ENCODE measurements at places on chromosomes 13 and 19.

DNA sequence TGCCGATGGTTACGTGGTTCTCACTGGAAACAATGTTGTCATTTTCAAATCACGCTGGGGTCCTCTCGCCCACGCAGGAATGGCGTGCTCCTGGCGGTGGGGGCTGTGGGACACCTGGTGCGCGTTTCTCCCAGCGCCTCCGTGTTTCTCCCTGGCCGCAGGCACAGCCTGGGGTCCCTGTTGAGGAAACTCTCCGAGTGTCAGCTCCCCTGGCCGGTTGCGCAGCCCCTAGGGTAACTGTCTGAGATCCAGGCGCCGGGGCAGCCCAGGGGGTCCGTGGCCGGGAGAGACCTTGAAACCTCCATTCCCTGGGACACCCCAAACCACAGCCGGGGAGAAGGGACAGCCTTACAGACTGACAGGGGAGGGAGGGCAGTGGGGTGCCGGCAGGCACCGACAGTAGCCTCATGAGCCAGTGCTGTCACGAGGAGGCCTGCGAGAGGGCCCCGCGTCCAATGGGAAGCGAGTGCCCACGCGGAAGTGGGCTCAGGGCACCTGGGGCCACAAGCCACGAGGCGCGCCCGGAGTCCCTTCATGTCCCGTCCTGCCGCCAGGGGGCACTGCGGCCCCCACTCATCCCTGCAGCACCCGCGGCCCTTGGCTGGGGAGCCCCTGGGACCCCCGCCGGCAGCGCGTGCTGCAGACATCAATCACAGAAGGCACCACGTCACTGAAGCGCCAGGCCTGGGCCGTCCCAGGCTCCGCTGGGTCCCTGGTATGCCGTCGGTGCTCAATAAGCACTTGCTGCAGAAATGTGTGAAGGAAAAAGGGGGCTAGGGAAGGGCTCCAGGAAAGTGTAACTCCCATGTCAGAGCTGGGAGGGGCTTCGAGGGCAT, 9.5 kb downstream of the ADAMTSL5 start:
- DNase-seq, result no peak

GRCh38 chr19:32397671-32398101, 7.9 kb upstream of the DPY19L3 start:
- no peak for DNase-seq

- no peak for DNase-seq
Measured at GRCh38 chr13:41295973-41296372, 15.1 kb upstream of the NAA16 start.

DNA sequence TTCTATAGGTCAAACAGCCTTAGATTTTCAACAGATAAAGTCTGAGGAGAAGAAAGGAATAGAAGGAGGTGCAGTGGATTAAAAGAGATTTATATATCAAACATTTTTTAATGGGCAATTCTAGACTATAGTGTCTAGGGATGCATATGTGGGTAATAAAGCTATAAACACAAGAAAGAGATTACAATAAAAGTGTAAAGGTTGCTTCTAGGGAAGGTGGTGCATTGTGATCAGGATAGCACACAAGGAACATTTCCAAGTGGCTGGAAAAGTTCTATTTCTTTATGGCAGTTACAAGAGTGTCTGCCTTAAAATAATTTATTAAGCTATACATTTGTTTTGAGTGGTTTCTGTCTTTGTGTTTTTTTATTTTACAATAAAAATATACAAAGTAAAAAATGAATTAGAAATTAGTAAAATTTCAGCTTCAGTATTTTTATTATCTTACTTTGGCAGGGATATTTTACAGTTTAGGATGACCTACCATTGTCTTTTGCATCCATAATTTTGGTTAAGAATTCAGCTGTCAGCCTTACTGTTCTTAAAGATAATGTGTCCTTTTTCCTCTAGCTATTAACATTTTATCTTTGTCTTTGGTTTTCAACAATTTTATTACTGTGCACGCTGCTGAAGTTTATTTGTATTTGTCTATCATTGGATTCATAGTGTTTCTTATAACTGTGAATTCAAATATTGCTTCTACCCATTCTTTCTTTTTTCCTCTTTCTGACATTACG, 221.8 kb downstream of the LACC1 start:
- no peak for DNase-seq

DNA sequence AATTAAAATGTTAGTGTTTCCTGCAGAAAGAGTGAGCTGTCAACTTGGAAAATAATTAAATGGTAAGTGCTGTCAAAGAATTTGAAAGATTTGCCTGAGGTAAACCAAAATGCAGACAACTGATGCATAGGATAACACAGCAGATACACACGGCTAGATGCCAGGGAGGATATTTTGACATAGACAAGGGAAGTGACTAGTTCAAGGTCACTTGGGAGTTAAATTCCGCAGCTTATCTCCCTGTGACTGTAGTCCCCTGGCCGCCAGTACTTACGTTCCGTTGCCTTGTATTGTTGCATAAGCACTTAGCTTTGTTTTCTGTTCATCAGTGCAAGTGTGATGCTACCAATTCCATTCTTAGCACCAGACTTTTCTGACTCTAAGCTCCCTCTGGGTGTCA, 247.3 kb upstream of the MAB21L1 start:
- no peak for DNase-seq

Measured in AG09309 (cell line).